ENCODE measurements at places on chromosomes 12 and 14.

DNA sequence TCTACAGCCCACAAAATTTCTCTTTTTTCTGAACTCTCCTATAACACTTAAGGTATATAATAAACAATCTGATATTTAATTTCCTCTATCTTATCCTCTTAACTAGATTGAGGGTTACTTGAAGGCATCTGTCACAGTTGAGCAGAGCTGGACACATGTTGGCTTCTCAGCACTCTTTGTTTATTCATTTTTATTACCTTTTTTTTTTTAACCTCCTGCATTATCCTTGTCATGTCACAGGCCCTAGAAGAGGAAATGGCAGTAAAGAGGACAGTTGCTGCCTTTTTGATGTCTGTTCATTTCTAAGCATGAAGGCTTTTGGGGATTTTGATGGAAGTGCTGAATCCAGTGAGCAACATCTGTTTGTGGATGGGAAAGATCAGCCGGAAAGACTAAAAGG is 32.5 kb upstream of the EVL start:
- no peak for DNase-seq

- no peak for DNase-seq
Observed at GRCh38 chr14:33465846-33466700, 484.8 kb downstream of the EGLN3 start.

DNA sequence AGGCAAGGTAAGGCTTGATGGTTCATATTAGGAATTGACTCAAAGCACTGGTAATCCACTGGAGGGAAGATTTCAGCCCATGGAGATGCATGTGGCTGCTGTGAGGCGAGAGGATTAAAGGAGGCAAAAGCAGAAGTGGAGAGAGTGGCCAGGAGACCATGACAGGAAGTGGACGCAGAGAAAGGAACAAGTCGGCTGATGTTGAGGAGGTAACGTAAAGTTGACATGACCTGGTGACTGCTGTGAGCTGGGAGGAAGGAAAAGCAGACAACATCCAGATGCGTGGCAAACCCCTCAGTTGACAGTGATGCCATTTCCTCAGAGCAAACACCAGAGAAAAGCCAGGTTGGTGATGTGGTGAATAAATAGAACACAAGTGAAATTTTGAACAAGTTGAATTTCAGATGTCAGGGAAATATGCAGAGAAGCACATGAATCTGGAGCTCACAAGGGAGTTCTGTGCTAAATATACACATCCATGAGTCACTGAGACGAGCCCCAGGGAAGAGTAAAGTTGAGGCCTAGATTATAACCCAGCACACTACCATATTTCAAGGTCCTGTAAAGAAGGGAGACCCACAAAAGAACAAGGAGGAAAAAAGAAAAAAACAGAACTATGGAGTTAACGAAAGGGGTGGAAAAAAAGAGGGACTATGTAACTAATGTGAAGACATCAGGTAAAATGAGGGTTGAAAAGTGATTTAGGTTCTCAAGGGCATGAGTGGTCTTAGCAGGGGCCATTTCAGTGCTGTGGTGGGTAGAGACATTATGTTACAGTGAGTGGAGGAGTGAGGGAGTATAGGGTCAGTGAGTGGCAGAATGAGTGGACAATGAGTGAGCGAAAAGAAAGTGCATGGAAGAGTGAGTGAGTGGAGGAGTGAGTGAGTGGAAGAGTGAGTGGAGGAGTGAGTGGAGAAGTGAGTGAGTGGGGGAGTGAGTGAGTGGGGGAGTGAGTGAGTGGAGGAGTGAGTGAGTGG is 61.6 kb upstream of the GZMB start:
- DNase-seq, result no peak

- DNase-seq, result no peak
Observed at GRCh38 chr12:12338527-12339168, 11.4 kb downstream of the MANSC1 start.

- no peak for DNase-seq
Observed at GRCh38 chr12:115303723-115304309, 619.8 kb upstream of the TBX3 start.

- DNase-seq, result no peak
Observed at GRCh38 chr14:21238823-21239518, 30.3 kb downstream of the HNRNPC start.

DNA sequence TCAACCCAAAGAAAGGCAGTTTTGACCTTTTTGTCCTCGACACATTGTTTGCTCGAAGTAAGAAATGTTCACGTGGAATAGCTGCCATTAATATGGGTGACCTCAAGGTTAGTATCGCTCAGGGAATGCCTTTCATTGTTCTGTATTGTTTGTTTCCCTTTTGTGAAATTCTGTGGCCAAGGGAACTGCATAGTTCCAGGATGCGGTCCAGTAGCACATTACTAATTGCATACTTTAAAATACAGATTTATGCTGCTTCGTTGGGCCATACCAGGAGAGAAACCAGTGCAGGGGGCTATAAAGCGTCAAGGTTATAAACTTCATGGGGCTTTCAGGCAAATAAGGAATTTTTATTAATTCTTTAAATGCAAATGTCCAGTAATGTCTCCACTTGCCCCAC is 73.3 kb upstream of the USP44 start:
- peak; percentile 82 for DNase-seq

- DNase-seq, result peak; percentile 53
Observed at GRCh38 chr12:14845350-14845750, 2.0 kb upstream of the ART4 start.
